ENCODE measurements at places on chromosomes 4 and X.

DNA sequence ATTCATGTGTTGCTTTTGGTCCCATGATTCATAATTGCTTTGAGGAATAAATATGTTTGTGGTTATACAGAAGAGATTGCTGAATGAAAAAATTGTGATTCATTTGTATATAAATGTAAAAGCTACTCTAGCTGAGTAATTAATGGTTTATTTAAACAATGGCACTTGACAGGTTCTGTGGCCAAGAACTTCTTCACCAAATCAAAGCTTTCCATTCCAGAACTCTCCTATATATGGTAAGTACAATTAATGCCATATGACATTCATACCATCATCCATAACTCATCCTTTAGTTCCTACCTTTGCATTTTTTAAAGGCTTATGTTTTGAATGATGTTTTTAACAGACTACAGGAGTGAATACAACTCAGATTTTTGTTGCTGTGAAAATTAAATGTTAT lies 105.8 kb downstream of the REPS2 start:
- no peak for DNase-seq

GRCh38 chr4:26992657-26993361 lies 132.2 kb downstream of the STIM2 start:
- no peak for DNase-seq

- DNase-seq = no peak
Measured at GRCh38 chr4:165210566-165210965, 3.2 kb downstream of the KLHL2 start.

DNA sequence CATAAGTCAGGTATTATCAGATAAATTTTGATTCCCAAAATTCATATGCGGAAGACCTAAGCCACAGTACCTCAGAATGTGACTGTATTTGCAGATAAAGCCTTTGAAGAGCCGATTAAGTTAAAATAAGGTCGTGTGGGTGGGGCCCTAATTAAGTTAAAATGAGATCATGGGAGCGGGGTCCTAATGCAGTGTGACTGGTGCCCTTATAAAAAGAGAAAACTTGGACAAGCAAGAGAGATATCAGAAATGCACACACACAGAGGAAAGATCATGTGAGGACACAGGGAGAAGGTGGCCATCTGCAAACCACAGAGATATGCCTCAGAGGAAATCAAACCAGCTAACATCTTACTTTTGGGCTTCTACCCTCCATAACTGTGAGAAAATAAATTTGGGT lies 236.1 kb downstream of the FBXO8 start:
- no peak for DNase-seq

GRCh38 chr4:56637791-56638190 lies 43.3 kb downstream of the HOPX start:
- no peak for DNase-seq

GRCh38 chr4:168374772-168375523 lies 56.4 kb upstream of the DDX60 start:
- no peak for DNase-seq

GRCh38 chr4:172055498-172055897 lies 242.3 kb downstream of the GALNTL6 start:
- DNase-seq = no peak

DNA sequence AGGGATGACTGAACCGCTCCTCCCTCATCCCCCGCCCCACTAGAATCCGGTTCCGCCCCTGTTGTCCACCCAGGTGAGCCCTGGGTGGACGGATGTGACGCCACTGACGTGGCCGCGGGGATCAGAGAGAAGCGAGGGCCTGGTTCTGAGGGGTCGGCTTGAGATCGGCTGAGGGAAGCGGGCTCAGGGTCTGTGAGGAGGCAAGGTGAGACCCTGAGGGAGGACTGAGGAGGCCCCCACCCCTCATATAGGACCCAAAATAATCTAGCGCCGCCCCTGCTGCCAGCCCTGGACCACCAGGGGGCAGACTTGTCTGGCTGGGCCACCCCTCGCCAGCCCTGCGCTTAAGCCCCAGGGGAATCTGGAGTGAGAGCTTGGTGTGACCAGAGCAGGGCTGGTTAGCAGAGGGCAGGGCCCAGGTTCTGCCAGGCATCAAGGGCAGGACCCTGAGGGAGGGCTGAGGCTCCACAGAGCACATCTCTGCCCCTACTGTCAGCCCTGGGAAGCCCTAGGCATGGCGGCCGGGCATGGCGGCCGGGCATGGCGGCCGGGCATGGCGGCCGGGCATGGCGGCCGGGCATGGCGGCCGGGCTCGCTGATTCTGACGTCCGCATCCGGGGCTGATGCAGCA lies at the start of gene MAGEA8:
TSS of gene MAGEA8 (plus strand) at position 103 of the 631 bp plus-strand sequence. CDS start 3,090 bp downstream, outside the sequence.
- no peak for DNase-seq

- no peak for DNase-seq
Measured at GRCh38 chr4:173009129-173009823, 159.3 kb upstream of the GALNT7 start.

- no peak for DNase-seq
Measured at GRCh38 chr4:66000510-66001117, 330.3 kb upstream of the EPHA5 start.

DNA sequence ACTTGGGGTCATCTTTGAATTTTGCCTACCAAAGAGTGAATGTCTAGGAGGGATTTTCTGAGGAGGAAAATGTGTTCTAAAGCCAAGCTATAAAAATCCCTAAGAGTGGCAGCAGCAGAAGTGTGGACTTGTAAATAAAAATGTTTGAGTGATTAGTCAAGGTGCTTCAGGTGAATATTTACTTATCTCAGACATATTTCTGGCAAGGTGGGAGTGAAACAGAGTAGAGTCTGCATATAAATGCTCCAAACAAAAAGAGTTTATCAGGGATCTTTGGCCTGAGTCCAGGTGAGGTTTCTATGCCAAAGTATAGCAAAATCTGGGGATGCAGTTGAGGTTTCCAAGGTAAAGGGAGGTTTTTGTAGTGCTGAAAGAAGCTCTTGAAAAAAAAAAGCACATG lies 19.7 kb downstream of the CYSLTR1 start:
- DNase-seq = no peak

GRCh38 chrX:46587158-46587557 lies 13.6 kb downstream of the CHST7 start:
- no peak for DNase-seq

GRCh38 chr4:177266506-177266905 lies 43.2 kb upstream of the NEIL3 start:
- no peak for DNase-seq

- DNase-seq = no peak
Measured at GRCh38 chrX:42967681-42968300, 189.8 kb upstream of the PPP1R2C start.

GRCh38 chrX:151825007-151825406 lies 87.7 kb upstream of the MAGEA4 start:
- no peak for DNase-seq

DNA sequence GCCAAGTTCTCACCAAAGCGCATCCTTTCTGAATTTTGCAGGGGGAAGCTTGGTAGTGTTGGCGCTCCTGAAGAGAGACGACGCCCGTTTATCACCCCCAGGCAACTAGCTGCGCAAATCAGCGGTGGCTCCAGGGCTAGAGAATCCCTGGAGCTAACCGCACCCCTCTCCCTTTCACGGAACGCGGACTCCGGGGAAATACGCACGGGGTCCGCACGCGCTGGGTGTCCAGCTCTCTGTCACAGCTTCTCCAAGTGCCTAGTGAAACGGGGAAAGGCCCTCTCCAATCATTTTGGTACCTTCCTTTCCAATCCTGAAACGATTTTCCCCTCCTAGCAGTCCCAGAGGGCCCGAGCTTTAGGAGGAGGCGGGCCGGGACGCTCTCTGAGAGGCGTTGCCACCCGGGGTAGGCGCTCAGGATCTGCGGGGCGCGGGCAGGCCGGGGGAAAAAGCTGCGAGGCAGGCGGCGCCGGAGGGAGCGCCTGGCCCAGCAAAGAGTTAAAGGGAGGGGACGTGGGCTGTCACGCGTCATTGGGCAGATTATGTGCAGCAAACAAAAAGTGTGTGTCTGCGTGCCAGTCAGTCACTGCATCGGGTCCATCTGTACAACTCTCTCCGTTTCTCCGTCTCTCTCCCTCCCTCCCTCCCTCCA lies at the start of gene PRDM8:
TSS of gene PRDM8 (plus strand) at position 582 of the 652 bp plus-strand sequence. CDS start 2,578 bp downstream, outside the sequence.
- DNase-seq = no peak

DNA sequence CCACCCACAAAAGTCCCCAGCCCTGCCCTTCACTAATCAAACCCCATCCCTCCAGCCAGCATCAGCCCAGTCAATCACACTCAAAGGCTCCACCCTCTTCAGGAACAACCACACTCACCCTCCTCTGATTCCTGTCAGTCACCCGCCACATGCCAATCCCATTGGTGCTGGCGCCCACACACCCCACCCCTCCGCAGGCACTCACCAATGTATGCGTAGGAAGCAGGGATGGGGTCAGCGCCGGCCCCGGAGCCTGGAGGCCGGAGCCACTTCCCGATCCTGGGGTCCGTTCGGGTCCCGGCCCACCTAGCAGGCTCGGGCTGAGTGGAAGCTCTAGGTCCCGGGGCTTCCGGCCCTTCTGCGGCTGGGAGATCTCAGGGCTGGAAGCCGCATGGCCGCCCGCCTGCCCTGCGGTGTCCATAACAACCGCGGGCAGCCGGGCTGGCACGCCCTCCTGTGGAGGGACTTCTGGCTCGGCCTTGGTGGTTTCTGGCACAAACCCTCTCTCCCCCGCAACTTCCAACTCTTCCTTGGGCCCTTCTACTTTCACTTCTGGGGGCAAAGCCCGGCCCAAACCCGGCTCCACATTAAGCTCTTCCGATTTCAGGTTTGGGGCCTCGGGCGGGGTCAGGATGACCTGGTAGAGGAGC lies 7.9 kb upstream of the CFP start:
- no peak for DNase-seq

All from epithelial cell of prostate (primary cell).